ENCODE measurements at places on chromosomes 3 and 15. TPM values are rescaled to one million over a fixed set of nuclear protein-coding genes. Genes with fewer than 3 reads are reported as not detected.

DNA sequence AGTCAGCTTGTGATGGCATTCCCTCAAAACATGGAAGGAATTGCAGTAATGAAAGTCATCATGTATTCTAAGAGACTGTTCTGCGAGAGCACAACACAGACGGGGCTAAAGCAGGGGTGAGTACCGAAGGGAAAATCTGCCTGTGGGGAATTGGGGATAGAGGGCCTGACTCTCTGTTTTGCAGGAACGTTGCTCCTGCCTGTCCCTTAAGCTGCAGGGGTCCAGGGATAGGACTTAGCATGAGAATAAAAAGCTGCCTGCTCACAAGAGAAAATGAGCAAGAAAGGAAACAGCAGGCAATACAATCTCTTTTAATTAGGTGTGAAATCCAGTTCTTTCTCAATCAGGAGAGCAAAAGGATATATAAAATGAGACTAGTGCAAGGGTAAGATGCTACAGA is 62.2 kb downstream of the TIGIT start:
- no peak for DNase-seq
- peaks cover 3% of the 10 kb centered on the region for H3K4me1 ChIP-seq
- peaks cover 6% of the 10 kb centered on the region for H3K36me3 ChIP-seq
- H3K4me3 ChIP-seq, result no peak overlapping the region

SPTSSB gene
- not detected for total RNA-seq

- H3K27ac ChIP-seq, result no peak overlapping the region
- no peaks in the 10 kb centered on the region for H3K36me3 ChIP-seq
- no peaks in the 10 kb centered on the region for H3K27me3 ChIP-seq
- peaks cover 5% of the 10 kb centered on the region for H3K4me1 ChIP-seq
- no peak overlapping the region for H3K4me3 ChIP-seq
Observed at GRCh38 chr3:158773166-158773565, 28.7 kb upstream of the MFSD1 start.

GRCh38 chr15:70088887-70089691 is 8.6 kb downstream of the TLE3 start:
- peaks cover 92% of the 10 kb centered on the region for H3K4me1 ChIP-seq
- no peak for DNase-seq
- H3K27ac ChIP-seq, result no peak overlapping the region

GRCh38 chr3:62475306-62475705 is 102.0 kb upstream of the FEZF2 start:
- H3K4me3 ChIP-seq, result no peak overlapping the region
- H3K4me1 ChIP-seq, result no peaks in the 10 kb centered on the region
- DNase-seq, result no peak
- H3K27ac ChIP-seq, result no peak overlapping the region
- H3K36me3 ChIP-seq, result no peaks in the 10 kb centered on the region

DNA sequence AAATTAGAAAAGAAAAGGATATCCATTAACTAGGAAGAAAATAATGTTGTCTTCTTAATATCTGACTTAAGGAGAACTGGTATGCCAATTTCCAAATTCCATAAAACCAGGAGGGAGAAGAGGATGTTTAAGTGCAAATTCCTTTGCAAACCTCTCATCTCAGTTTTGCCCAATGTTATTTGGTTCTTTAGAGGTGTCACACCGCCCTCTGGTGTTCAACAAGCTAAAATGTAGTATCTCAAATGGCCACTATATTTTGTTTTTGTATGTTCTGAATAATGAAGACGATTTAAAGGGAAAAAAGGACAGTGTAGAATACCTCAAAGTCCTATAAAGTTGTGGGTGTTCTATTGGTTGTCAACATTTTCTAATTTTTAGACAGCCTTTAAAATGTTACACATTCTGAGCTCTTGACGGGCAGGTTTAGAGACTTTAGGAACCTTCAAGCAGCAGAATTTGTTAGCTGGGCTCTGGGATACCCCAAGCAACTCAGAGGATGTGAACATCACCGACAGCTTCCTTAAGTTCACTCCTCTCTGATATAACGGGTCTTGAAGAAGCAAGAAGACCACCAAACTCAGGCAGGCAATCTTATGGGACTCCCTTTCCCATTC is 458.3 kb downstream of the MFSD1 start:
- H3K36me3 ChIP-seq, result no peaks in the 10 kb centered on the region
- DNase-seq, result peak; percentile 61
- H3K27ac ChIP-seq, result no peak overlapping the region
- H3K4me1 ChIP-seq, result no peaks in the 10 kb centered on the region

DNA sequence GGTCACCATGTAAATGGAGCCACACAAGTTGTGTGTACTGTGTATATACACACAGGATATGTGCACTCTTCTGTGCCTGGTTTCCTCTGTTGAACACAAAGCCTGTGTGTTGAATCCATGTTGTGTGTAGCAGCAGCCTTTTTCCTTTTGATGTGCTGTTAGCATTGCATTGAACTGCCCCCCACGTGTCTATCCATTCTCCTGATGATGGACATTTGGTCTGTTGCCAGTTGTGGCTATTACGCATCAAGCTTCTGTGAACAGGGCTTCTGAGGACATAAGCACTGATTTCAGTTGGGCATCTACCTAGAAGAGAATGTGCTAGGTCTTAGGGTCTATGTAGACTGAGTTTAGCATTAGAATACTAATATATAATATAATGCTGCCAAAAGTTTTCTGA is 77.4 kb downstream of the LSM3 start:
- no peaks in the 10 kb centered on the region for H3K4me1 ChIP-seq
- H3K27ac ChIP-seq, result no peak overlapping the region
- DNase-seq, result no peak

DNA sequence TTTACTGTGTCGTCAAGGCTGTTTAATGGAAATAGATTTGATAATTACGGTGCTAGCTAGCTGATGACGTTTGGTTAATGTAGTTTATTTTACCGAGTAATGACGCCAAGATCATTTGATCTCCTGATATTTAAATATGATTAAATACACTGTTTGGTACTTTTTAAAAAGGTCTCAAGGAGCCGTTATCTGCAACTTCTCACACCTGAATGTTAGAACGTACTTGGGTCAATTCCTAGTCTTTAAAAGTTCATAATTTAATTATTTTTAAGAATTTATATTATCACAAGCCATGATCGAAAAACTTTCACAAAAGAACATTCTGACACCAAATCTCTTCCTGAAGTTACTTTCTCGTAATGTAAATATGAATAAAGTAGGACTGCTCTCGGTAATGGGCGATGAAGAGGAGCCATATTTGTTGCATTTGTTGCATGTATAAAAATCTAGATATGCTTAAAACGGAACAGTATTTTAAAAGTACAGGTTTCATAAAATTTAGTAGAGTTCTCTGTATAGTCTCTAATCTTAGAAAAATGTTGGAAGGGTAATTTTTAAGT is 16.2 kb upstream of the CHD2 start:
- peak overlapping the region; percentile 99 for H3K4me3 ChIP-seq
- DNase-seq, result no peak
- H3K27ac ChIP-seq, result peak overlapping the region; percentile 99

GRCh38 chr3:94481226-94481898 is 418.5 kb downstream of the NSUN3 start:
- H3K27ac ChIP-seq, result no peak overlapping the region
- H3K36me3 ChIP-seq, result no peaks in the 10 kb centered on the region
- no peak overlapping the region for H3K4me3 ChIP-seq
- no peaks in the 10 kb centered on the region for H3K4me1 ChIP-seq
- no peaks in the 10 kb centered on the region for H3K27me3 ChIP-seq
- no peak for DNase-seq

- no peak for DNase-seq
- H3K36me3 ChIP-seq, result no peaks in the 10 kb centered on the region
- H3K4me3 ChIP-seq, result no peak overlapping the region
- H3K4me1 ChIP-seq, result no peaks in the 10 kb centered on the region
Observed at GRCh38 chr15:62565634-62566026, 400.5 kb upstream of the C2CD4B start.

DNA sequence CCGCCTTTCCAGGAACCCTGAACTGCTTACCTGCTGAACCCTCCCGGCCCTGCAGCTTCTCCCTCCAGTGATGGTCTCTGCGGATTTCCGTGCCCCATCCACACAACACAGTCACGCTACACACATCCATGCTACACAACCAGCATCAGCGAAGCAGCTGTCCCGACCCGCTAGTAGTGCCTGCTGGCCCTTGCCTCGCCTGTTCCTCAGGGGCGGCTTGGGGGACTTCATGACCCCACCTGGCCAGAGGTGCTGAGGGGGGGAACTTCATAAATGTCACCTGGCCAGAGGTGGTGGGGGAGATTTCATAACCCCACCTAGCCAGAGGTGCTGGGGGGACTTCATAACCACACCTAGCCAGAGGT is 530 bp upstream of the TUBGCP5 start:
- H3K36me3 ChIP-seq, result peaks cover 16% of the 10 kb centered on the region
- no peak for DNase-seq
- H3K27me3 ChIP-seq, result no peaks in the 10 kb centered on the region
- peak overlapping the region; percentile 80 for H3K27ac ChIP-seq
- H3K4me1 ChIP-seq, result peaks cover 23% of the 10 kb centered on the region
- peak overlapping the region; percentile 86 for H3K4me3 ChIP-seq

GNAT1 gene
- 0.23 TPM for total RNA-seq

DNA sequence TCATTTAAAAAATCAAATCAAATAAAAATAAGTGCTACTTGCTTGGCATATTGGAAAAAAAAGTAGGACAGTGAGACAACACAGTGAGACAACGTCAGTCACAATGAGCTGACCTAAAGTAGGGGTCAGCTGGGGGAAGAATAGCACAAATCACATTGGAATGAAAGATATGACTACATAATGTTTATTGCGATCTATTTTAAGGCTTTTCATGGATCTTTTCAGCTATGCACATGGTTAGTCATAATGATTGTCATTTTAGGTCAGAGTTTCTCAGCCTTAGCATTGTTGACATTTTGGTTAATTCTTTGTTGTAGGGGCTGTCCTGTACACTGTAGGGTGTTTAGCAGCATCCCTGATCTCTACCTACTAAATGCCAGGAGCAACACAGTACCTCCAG is 44.5 kb downstream of the CMSS1 start:
- no peak for DNase-seq
- H3K4me3 ChIP-seq, result no peak overlapping the region
- no peaks in the 10 kb centered on the region for H3K27me3 ChIP-seq
- H3K4me1 ChIP-seq, result peaks cover 19% of the 10 kb centered on the region
- H3K27ac ChIP-seq, result no peak overlapping the region
- H3K36me3 ChIP-seq, result peaks cover 6% of the 10 kb centered on the region

SLC6A1 gene
- not detected for total RNA-seq

DNA sequence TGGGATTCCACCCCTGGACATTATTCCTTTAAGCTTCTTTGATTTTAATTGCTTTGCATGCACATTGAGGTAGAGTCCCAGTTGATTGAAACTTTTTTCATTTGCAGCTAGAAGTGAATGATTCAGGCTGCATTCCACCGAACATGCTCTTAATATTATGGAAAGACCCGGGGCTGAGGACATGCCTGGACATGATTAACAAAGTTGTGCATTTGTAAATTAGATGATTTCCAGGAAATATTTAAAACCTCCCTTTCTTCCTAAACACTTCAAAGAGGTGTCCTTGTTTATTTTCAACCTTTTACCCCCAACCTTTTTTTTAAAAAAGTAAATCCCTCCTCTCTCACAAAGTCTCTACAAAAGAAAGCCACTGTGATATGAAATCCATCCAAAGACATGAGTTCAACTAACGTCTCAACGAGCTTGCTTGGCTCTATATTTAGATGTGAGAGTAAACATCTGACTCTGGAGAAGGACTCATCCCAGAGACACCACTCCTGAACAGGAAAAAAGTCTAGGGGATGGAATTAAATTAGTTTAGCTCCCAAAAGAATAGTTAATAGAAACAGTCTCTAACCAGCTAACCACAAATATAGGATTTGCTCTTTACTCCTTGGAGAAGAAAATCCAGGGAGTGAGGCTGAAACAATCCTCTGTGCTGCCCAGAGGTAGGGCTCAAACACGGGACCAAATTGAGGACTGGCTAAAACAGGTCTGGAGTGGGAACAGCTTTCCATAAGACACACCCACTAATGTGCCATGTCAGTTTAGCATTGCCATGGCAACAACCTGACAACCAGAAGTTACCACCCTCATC is 83.1 kb downstream of the XXYLT1 start:
- H3K27ac ChIP-seq, result no peak overlapping the region
- DNase-seq, result no peak
- peaks cover 15% of the 10 kb centered on the region for H3K36me3 ChIP-seq
- H3K4me3 ChIP-seq, result no peak overlapping the region

AP3B2 gene
- 0.16 TPM for total RNA-seq

- H3K4me3 ChIP-seq, result no peak overlapping the region
- H3K27ac ChIP-seq, result no peak overlapping the region
- peaks cover 13% of the 10 kb centered on the region for H3K4me1 ChIP-seq
Observed at GRCh38 chr3:23991683-23992628, 46.9 kb downstream of the NR1D2 start.

DNA sequence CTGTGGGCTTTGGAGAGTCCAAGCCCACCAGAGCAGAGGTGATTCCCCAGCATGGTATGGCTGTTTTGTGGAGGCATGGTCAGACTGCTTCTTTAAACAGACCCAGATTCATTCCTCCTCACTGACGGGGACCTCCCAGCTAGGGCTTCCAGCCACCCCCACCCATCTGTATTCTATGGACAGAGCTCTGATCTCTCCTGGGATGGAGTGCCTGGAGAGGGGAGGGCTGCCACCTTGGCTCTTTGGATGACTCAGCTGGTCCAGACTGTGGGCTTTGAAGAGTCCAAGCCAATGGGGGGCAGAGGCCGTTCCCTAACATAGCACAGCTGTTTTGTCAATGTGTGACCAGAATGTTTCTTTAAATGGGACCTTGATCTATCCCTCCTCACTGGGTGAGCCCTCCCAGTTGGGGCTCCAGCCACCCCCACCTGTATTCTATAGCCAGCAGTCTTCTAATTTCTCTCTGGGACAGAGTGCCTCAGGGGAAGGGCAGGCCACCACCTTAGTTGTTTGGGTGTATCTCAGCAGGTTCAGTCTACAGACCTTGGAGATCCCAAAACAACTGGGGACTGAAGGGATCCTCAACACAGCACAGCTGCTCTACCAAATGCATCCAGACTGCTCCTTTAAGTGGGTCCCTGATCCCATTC is 122.0 kb upstream of the OSTN start:
- no peaks in the 10 kb centered on the region for H3K27me3 ChIP-seq
- H3K4me1 ChIP-seq, result no peaks in the 10 kb centered on the region
- DNase-seq, result no peak

P2RY12 gene
- not detected for total RNA-seq

STRC gene
- total RNA-seq, result 0.36 TPM

DNA sequence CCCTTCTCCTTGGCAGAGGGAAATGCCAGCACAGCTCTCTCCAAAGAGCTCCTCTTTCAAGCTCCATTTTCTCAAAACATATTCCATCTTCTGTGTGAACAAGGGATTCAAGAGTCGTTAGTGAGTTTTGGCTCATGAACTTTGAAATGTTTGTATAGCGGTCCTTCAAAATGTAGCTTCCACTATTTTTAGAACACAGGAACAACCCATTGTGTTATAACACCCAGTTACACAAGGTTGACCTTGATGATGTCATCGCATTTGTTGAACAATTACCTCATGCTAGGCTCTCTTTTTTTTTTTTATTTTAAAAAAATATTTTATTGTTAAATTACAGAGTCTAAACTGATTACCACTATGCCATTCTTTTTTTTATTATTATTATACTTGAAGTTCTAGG is 251.7 kb downstream of the THSD4 start:
- H3K36me3 ChIP-seq, result peaks cover 3% of the 10 kb centered on the region
- no peak for DNase-seq
- H3K27ac ChIP-seq, result no peak overlapping the region
- no peaks in the 10 kb centered on the region for H3K4me1 ChIP-seq

FMN1 gene
- total RNA-seq, result 0.07 TPM

GRCh38 chr3:188641076-188641475 is 487.1 kb downstream of the LPP start:
- H3K4me3 ChIP-seq, result no peak overlapping the region
- no peak for DNase-seq
- H3K36me3 ChIP-seq, result peaks cover 3% of the 10 kb centered on the region
- H3K27me3 ChIP-seq, result no peaks in the 10 kb centered on the region
